Mucosa of descending colon (tissue), 3 donors: ENCODE measurements at places on chromosomes 11 and 22.

GRCh38 chr22:33895444-33895843, 24.8 kb downstream of the LARGE1 start:
- no peak for DNase-seq

GRCh38 chr11:75539459-75540334, 14.0 kb upstream of the GDPD5 start:
- DNase-seq: no peak

- DNase-seq: no peak
Observed at GRCh38 chr11:8315463-8315862, 51.8 kb upstream of the LMO1 start.

- no peak for DNase-seq
Observed at GRCh38 chr11:5534046-5534445, 14.3 kb downstream of the OR52H1 start.

DNA sequence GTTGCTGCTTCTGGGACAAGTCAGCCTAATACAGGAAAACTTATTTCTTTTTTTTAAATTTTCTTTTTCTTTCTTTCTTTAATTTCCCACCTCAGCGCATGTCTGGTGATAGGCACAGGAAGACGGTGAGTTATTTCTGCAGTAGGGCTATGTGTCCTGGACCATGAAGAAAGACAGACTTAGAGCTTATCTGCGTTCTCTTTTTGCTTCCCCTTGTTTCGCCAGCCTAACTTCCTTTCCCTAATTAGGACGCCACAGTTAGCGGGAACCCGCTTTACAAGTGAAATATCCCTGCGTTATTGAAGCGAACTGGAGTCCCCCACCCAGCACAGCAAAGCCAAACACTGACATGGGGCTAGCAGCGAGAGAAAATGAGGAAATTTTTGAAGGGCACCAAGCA, 8.6 kb downstream of the OR6M1 start:
- DNase-seq: no peak

DNA sequence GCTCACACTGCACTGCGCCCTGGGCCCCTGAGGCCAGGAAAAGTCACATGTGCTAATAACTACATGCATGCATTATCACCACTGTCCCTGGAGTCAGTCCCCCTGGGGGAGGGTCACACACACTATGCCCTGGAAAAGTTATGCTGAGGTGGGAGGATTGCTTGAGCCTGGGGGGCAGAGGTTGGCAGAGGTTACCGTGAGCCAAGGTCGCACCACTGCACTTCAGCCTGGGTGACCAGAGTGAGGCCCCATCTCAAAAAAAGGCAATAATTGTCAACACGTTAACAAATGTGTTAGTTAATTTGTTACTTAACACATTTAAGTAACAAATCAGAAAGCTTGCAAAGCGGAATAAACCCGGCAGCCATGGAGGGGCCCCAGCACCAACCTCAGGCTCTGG, 13.3 kb upstream of the SEC14L6 start:
- DNase-seq: no peak

- DNase-seq: no peak
Observed at GRCh38 chr11:133906241-133906640, 50.5 kb downstream of the IGSF9B start.

DNA sequence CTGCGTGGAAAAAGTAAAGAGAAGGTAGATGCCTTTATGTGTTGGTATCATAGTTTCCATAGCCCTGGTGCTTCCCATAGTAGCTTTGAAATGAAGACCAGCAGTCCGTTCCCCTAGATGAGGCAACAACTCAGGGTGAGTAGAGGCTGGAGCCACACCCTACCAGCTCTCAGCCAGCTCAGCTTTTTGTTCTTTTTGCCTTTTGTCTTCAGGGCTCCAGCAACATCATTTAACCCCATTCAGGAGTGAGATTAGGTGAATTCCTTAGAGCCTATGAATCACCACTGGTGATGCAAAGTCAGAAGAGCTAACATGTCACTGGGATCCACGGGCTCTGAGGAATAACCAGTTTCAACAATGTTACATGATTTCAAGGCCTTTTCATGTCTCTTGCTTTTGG, 14.0 kb upstream of the SESN3 start:
- no peak for DNase-seq

DNA sequence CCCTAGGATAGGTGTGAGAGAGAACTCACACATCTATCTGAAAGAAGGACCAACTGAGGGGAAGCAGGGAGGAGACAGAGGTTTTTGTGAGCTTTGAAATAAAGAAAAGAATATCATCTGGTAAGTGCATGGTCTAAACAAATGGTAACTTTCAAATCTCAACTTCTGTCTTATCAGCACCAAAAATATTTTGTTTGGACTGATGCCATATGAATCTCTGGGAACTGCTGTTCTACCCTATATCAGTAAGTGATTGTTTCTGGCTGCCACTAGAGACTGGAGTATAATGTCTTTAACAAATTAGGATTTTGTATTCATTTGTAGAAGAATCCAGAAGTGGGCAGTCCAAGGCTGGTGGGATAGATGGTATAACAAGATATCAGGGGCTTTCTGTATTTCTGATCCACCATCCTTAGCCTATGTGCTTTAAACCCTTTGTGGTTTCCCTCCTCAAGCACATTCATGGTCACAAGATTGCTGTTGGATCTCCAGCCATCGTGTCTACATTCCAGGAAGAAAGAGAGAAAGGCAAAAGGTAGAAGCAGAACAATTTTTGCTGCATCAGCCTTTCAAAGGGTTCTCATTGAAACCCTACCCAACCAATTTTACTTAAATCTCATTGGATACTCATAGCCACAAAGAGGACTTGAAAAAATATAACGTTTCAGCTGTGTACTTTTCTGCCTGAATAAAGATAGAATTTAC, 4.7 kb downstream of the HEPHL1 start:
- no peak for DNase-seq

GRCh38 chr11:118886681-118887111, 3.0 kb downstream of the CXCR5 start:
- DNase-seq: no peak
